ENCODE measurements at places on chromosomes 16 and 17.
A peak's percentile ranks its signal among the peaks of the same experiment; 100 is the strongest.

DNA sequence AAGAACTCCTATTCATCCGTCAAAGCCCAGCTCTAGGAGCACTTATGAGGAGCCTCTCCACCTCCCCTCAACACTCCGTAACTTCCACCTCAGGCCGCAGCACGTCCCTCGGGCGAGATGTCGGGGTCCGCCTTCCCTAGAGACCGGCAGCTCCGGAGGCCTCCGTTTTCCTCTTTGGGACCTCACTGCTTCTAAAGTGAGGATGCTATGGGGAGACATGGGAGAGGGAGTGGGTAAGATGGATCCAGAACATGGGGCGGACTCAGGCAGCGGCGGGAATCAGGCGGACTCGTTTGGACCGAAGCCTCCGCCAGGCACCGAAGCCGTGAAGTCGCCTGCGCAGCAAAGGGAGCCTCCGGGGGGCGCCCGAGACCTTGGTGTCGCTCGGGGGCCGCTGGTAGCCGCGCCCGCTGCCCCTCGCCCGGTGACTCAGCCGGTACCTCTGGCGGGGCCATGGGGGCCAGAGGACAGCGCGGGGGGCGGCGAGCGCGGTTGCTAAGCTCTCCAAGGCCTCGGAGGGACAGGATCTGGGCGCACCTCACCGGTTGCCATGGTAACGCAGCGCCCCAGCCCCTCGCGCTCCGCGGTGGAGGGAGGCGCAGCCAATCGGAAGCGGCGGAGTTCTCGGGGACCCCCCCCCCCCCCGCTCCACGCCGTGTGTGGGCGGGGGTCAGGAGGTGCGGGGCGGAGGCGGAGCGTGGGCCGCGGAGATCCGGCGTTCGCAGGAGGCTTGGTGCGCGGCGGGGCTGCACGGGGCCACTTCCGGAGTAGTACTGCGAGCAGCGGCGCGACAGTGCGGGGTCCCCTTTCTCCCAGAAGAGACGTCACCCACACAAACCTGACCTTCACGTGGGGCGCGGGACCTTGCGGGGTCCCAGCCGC is 1.3 kb upstream of the HIC1 start:
- DNase-seq = peak; percentile 69

DNA sequence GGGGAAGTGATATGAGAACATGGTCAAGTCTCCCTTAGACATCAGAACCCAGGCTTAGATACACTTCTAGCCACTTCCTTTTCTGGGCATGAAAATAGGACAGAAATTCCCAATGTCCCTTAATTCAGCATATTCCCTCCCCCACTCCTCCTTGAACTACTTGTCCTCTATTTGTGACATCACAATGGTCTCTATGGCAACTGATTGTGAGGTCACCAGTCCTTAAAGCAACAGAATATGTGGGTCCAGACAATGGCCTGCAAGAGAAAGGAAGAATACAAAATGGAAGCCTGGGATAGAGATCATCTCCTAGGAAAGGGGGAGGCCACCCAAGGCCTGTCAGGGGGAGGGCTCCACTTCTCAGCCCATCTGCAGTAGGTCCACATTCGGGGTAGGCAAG is 6.7 kb upstream of the SEZ6 start:
- no peak for DNase-seq

GRCh38 chr16:3776316-3776715 is 59.0 kb upstream of the TRAP1 start:
- DNase-seq = no peak

DNA sequence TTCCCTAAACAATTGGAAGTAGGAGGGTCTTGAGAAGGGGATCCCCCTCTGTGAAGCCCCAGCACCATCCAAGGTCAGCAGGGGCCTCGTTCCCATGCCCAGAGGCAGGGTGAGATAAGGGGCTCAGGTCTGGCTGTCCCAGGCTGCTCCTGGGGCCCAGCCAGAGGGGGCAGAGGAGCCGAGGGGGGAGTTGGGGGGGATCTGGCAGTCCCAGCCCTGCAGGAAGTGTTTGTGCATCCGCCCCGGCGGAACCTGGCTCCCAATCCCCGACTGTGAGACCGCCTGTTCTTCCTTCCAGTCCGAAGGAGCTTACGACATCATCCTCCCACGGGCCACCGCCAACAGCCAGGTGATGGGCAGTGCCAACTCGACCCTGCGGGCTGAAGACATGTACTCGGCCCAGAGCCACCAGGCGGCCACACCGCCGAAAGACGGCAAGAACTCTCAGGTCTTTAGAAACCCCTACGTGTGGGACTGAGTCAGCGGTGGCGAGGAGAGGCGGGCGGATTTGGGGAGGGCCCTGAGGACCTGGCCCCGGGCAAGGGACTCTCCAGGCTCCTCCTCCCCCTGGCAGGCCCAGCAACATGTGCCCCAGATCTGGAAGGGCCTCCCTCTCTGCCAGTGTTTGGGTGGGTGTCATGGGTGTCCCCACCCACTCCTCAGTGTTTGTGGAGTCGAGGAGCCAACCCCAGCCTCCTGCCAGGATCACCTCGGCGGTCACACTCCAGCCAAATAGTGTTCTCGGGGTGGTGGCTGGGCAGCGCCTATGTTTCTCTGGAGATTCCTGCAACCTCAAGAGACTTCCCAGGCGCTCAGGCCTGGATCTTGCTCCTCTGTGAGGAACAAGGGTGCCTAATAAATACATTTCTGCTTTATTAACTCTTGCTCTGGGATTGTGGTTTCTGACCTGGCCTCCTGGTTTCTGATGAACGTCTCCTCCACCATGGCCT is 14.9 kb downstream of the GPRC5C start:
- DNase-seq = no peak
